Substantia nigra (tissue), 51 donors: ENCODE measurements at places on chromosomes 5 and 9.

GRCh38 chr9:114382699-114383520 lies 4.9 kb downstream of the AKNA start:
- DNase-seq = peak; percentile 39

DNA sequence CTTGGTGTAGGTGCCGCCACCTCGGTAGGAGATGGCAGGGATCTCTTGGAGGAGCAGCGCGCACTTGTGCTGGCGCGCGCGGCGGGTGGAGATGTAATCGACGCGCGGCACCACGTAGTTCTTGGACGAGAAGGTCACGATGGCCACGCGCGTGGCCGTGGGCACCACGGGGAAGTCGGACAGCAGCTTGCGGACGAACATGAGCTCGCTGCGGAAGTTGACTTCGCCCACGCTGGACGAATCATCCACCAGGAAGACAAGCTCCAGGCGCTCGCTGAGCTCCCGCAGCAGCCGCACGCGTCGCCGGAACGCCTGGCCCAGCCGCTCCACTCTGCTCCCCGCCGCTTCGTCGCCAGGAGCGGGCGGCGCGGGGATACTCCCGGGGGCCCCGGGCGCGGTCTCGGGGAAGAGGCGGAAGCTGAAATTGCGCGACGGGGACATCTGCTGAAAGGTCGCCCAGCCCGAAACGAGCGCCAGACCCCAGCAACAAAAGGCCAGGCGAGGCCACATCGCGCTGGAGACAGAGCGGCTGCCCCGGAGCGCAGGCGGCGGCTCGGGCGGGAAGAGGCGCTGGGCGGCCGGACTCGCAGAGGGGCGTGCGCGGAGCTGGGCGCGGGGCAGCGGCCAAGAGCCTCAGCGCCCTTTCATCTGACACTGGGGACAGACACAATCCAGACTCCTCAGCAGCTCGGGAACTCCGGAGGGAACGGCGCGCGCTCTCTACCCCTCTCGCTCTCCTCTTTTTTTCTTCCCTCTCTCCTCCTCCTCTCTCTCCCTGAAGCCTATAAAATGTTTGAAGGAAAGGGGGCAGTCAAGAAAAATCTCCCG lies at the start of gene SVEP1:
Gene SVEP1 (minus strand): TSS at position 708 of the 828 bp plus-strand sequence. CDS start 198 bp downstream, at position 510.
- DNase-seq = no peak

GRCh38 chr5:88829775-88830174 lies 53.2 kb downstream of the MEF2C start:
- no peak for DNase-seq

GRCh38 chr5:73642344-73642743 lies 16.3 kb downstream of the ARHGEF28 start:
- no peak for DNase-seq

- no peak for DNase-seq
These were observed 19.9 kb downstream of the ABITRAM start for GRCh38 chr9:108953983-108954574.

DNA sequence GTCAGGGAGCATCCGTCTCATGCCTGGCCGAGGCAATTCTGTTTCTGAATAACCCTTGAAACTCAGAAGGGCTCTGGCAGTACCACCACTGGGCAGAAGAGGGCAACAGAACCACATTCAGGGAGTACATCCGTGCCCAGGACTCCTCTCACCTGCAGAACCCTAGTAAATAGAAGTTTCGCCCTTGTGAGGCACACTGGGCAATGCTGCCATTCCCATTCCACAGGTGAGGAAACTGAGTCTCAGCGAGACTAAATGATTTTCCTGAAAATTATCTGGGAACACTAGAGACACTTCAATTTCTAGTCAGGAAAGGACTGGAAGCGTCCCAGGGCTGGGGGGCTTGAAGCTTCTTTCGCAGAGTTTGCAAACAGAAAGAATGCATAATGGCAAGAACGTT lies 74.7 kb downstream of the FGF1 start:
- DNase-seq = peak; percentile 55

DNA sequence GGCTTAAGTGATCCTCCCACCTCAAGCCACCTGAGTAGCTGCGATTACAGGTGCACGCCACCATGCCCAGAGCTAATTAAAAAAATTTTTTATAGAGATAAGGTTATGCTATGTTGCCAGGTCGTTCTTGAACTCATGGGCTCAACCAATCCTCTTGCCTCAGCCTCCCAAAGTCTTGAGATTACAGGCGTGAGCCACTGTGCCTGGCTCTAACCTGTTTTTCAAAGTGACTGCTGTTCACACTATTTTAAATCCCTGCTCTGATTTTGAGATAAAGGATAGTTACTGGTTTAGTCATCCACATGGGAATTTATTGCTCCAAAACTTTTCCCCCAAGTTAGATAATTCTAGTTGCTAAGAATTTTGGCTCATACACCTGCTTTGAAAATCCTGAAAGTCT lies 48.2 kb upstream of the MTMR12 start:
- no peak for DNase-seq

DNA sequence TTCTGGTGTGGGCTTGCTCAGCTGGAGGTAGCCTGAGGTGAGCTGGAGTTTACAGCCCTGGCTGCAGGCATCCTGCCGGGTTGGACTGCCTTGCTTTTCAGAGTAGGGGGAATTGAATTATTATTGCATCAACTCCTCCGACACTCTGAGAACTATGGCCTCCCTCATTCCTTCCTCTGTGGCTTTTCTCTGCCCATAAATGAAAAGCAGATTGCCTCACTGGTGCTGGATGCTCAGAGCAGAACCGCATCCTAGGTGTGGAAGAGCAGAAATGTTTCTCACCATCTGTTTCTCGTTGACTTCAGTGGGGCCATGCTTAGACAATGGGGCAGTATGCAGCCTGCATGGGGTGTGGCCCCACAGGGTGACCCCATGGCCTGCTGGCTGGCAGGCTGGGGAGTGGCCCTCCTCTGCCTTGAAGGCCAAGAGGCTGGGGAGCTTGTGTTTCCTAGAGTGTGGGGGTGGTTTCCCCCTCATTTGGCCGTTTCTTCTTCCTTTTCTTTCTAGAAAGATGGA lies 27.3 kb upstream of the TGFBI start:
- no peak for DNase-seq

DNA sequence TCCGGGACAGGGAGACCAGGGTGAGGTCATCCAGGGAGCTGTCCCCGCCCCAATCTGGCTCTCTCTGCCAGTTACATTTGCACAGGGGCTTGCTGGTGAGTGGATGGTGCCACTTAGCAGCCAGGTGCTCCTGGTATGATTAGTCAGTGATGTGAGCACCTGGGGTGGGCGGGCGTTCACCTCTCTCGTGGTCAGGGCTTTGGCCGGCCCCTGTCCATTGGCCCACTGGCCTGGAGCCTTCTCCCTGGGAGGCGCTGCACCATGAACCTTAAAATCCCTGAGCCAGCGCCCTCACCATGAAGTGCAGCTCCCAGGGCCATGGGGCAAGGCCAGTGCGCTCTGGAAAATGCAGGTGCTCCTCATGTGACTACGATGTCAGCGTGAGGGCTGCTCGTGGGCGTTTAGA lies 2.0 kb downstream of the NKD2 start:
- DNase-seq = no peak

GRCh38 chr5:37915097-37915736 lies 75.4 kb upstream of the GDNF start:
- DNase-seq = no peak

DNA sequence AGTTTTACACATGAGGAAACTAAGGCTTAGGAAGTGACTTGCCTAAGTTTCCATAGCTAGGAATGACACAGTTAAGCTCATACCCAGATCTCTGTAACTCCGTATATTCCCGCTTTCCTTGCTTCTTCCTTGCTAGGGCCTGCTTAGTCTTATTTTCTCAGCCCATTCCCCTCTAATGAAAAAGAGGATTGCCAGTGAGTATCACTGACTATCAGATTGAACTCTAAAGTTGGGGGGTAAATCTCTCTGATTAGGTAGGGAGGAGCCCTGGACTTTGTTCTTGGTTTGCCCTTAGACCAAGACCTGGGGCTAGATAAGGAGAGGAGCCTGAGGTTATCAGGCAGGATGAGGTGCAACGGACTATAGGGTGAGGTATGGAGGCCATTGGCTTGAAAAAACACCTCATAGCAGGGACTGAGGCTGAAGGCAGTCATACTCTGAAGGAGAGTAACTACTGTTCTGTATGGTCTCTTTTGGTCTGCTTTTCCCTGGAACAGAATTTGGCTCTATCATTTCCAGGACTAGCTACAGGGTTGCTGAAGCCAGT lies 2.5 kb downstream of the TRIM32 start:
- no peak for DNase-seq

DNA sequence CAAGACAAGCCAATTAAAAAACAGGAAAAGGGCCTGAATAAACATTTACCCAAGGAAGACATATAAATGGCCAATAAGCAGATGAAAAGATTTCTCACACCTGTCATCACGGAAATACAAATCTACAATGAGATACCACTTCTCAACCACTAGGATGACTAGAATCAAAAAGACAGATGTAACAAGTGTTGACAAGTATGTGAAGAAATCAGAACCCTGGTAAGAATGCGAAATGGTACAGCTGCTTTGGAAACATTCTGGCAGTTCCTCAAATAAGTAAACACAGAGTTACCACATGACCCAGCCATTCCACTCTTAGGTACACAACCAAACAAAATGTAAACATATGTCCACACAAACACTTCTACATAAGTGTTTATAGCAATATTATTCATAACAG lies 32.5 kb downstream of the LEAP2 start:
- DNase-seq = no peak

- DNase-seq = no peak
These were observed 7.2 kb downstream of the NTMT1 start for GRCh38 chr9:129633207-129633606.

GRCh38 chr9:23659346-23660006 lies 166.6 kb downstream of the ELAVL2 start:
- no peak for DNase-seq

DNA sequence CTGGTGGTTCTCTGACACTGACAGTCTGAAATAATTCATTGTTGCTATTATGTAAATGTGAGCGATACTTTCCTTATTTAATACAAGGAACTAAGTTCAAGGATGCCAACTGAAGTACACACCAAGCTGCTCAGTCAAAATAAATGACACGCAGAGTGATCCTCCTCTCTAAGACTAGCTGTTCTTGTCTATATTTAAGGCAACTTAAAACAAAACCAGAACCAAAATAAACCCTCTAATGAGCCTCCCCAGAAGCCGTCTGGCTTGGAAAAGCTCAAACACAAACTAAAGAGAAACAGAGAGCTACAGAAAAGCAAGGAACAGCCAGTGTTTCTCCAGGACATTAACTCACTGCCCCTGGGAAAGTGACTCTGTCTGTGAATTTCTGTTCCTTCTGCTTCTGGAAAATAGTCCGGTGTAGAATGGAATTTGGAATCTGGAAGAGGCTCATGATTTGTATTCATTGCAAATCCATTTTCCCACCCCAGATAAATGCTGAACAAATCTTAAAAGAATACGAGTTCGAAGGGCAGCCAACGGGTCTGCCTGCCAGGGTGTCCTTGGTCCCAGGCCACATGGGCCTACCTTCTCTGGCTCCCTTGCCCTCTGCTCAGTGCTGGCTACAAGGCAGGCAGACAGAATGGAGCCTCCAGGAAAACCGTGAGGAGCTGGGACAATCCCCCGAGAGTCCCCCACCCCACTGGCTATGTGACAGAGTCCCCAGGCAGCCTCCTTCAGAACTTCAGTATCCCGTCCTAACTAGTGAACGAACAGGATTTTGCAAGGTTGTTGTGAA lies 14.8 kb downstream of the GGTA1 start:
- DNase-seq = no peak

- no peak for DNase-seq
These were observed 103.8 kb upstream of the KLF4 start for GRCh38 chr9:107593224-107593870.

DNA sequence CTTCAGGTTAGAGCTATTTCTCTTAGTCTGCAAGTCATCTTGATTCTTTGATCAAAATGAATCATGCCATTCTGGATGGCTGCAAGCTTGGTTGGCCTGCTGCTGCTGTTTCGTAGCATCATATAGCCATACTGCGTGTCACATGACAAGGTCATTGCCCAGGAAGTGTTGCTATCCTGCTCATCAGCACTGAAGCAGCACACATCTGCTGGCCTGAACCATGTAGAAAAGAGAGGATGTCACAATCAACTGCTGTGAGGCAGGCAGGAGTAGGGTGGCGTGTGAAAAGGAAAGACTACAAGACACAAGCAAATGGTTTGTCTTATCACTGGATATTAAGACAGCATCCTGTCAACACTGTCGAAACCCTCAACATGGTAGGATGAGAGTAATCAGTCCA lies 376.7 kb upstream of the RORB start:
- no peak for DNase-seq

GRCh38 chr5:83973925-83974815 lies 253.5 kb upstream of the HAPLN1 start:
- DNase-seq = no peak

DNA sequence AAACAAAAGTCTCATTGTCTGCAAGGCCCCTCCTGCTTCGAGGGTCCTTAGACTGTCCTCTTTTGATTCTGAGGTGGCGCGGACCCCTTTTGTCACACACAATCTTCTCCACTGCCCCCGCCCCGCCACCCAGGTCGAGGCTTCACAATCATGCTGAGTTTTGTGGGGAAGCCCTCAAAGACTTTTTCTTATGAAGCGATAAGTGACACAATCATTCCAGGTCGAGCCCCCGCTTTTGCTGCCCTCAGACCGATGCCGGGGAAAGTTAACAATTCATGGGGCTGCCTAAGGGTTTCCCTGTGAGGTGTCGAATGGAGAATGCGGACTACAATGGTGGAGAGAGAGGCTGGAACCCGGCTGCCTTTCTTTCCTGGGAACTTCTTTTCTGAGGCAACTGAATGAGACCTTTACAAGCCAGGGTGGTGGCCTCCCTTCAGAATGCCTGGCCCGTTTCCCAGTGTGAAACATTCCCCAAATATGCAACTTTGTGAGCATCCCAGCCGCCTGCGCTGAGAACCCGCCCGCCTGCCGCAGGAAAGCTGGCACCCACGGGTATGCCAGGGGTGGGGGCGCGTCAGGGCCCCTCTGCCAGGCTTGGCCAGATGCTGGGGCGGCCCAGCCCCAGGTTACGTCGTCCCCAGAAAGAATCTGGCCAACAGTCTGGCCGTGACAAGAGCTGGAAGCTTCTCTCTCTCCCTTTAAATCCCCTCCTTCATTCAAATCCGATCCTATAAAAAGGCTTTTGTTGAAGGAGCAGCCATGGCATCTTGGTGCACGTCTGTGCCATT lies 71.9 kb downstream of the MAP1B start:
- peak; percentile 55 for DNase-seq

GRCh38 chr5:101796427-101796826 lies 499.7 kb downstream of the SLCO4C1 start:
- no peak for DNase-seq

DNA sequence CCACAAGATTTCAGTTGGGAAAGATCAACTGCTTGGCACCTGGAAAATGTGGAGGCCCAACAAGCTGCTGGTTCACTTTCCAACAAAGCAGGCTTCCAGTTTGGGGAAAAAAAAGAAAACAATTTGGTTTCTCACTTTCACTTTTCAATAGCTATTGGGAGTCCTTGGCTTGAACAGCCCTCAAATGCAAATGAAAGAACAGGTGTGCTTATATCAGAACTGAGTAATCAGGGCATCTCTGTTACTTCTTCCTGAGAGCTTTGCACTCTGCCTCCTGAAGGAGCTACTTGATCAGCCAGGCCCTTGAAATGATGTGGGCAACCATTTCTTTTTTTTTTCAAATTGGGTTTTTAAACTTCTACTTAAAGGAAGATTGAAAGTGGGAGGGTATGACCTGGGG lies 73.5 kb downstream of the MFAP3 start:
- no peak for DNase-seq
